ENCODE measurements at places on chromosomes 12 and 14.

- no peak for DNase-seq
These were observed 4.8 kb downstream of the ASCL4 start for GRCh38 chr12:107779077-107779831.

DNA sequence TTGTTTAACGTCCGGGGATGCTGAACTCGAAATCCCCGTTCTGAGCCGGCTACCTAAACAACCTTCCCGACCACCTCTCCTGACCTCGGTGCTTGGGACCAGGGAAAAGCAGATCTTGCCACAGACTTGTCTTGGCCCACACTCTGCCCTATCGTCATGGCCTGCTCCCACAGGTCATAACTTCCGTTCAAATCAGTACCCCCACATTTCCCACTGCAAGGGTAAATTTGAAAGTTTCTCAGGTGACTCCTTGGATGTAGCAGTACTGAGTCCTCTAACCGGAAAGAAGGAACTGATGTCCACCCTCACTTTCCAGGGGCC is 612 bp upstream of the RBM23 start:
- no peak for DNase-seq

DNA sequence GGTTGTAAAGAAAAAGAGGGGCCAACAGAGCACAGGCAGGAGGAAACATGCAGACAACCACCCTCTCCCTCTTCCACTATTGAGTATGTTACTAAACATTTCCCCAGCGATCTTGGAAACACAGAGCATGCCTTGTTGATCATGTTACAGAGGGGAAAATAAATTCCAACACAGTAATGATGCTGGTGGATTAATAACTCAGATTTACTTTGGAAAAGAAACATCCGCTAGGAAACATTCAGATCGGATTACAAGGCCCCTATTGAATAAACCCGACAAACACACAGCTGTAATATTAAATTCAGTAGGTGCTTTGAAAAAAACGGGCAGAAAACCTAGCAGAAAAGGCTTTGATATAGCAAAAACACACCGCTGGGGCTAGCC is 5.4 kb downstream of the BMP4 start:
- DNase-seq: no peak

GRCh38 chr12:56188778-56189098 is 545 bp downstream of the SMARCC2 start:
- peak; percentile 7 for DNase-seq

DNA sequence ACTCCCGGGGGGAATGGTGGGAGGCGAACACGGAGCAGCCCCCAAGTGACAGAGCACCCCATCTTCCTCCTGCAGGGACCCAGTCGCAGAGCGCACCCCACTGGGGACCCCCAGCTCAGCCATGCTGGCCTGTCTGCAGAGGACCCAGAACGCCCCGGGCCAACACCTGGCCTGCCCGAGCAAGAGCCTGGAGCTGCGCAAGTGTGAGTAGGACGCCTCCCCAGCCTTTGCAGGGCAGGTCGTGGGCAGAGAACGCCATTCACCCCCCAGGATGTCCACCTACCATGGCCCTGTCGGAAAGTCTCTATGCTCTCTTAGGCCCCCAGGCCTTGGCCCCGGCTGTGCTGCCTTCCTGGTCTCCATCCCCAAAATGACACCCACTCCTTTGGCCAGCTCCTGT is 30.4 kb downstream of the FAM222A start:
- no peak for DNase-seq

DNA sequence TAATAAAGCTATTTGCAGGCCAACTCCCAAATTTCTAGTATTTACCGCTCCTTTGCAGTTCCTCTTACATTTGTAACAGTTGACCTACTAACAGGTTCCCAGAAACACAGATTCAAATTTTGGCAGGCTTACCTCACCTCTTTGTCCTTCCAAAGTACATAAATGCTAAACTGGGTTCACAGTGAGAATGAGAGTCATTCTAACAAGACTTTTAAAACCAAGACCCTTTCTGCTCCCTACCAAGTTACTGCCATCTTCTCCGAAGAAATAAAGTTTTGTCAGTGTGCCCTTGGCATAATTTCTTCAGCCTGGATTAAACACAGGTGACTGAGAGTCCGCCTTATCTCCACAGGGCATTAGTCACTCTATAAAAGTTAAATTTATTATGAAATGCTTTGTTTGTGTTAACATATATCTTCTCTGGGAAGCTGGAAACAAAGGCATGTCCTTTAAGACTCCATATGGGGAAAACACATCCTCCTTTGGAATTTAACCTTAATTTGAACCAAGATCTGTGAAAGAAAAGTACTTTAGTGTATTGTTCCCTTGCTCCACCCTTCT is 28.2 kb downstream of the FOXA1 start:
- no peak for DNase-seq

DNA sequence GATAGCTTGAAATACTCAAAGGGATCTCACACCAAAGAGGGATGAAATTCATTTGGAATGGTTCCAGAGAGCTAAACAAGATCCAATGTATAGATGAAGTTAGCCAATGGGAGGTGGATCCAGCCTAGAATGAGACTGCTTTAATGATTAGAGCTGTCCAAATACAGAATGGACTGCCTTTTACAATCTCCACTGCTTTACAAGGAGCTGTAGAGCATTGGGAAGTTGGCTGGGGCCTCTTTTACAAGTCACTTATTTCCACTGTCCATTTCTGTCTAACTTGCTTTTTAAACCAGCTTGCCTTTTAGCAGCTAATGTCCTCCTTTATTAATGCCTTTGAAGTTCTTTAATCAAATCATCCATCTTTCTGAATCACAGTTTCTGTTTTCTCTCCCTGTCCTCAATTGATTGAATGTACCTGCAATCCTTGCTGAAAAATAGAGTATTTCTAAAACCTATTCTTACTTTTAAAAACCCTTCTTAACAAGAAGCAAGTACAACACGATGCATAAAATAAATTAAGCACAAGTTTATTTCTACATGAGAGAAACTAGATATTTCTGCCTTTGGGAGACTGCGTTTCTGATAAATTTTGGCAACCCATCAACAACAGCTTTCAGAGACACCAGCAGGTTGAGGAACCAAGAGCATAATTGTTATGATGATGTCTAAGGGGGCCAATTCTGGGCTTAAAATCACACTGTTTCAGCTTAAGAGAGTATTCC is 3.4 kb upstream of the ATP2A2 start:
- DNase-seq: no peak

DNA sequence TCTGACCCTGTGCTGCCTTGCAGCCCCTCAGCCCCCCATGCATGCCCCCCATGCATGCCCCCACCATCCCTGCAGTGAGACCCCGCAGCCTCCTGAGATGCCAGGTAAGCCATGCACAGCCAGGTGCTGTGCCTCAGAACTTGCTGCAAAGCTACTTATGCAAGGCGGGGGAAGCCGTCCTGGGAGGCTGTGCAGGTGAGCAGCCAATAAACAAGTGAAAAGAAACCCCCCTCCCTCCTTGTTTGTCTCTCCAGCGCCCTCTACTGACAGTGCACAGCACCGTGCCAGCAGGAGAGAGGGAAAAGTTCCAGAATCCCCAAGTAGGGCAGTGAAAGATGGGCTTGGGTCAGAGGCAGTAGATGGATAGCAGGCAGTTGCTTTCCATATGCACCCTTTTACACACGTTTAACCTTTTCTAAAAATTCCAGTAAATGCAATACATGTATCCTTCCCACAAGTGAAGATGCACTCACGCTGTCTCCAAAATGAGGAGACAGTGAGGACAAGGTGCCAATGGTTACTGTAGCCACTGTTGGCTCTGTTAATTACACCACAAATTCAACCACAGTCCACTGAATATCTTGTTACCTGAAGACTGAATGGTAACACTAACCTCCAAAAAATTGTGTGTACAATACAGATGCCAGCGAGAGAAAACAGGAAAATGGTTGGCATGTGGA is 18.0 kb downstream of the TNFAIP2 start:
- DNase-seq: no peak

DNA sequence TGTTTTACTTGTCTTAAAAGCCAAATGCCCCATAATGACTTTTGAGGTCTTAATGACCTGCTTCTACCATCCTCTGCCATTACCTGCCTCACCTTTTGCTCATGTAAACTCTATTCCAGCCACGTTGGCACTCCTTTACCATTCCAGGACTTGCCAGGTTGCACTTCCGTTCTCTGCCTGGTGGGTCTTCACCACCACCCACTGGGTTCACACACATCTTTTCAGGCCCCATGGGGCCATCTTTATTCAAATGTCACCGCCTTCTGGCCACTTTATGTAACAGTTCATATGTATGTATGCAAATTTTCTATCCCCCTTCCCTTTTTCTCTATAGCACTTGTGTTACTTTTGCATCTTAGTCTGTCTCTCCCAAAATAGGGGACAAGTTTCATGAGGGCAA is 57.7 kb downstream of the ATP2A2 start:
- no peak for DNase-seq

GRCh38 chr12:112611908-112612307 is 179.6 kb upstream of the RPH3A start:
- no peak for DNase-seq

DNA sequence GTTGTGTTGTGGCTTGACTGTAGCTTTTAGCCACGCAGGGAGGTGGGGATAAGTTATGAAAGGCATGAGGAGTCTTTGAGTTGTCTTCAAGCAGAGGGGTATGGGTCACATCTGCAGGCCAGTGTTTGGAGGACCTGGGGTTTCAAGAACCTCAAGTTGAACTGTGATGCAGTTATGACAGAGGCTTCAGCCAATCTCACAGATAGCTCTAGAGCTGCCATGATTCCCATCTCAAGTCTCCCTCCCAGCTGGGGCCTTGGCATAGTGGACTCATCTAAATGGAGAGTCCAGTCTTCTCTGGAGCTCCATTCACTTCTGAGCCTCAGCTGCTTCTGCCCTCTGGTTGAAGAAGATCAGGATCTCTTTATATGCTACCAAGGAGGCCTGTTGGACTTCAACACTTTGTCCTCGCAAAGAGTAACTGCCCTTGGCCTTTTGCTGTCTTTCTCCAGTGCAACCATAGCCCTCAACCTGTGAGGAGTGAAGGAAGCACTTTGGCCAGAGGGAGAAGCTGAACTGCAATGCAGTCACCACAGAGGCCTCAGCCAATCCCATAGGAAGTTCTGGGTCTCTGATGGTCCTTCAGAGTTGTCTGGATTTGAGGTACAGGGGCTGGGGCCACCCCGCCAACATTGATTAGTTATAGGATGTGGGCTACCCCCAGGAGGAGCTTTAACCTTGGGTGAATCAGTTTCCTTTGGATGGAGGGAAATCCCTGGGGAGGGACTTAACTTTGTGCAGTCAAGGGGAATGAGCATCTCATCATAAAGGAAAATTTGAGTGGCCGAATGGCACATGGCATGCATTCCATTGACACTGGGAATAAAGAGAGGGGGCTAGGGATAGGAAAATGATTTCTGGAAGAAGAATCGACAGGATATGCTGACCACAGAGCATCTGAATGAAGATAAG is 230.5 kb downstream of the PCNX1 start:
- no peak for DNase-seq

DNA sequence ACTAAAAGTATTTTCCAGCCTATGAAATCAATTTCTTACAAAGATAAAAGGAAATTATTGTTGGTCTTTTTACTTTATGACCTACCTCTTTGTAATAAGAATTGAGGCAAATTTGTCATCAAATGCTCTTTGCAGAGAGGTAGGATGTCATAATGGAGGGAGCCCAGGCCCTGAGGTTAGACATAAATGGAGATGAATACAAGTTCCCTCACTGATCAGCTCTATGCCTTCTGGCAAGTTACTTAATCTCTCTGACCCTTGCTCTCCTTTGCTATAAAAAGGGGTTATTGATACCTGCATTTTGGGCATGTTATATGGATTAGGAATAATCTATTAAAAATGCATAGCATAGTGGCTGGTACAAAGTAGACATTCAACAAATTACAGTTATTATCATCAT is 146.9 kb upstream of the KRR1 start:
- no peak for DNase-seq

- no peak for DNase-seq
These were observed 596.8 kb downstream of the SOX5 start for GRCh38 chr12:23352670-23353069.

GRCh38 chr14:83085725-83086124 is 1552.1 kb upstream of the SEL1L start:
- DNase-seq: no peak

GRCh38 chr14:52299692-52300278 is 14.3 kb upstream of the PTGER2 start:
- no peak for DNase-seq

- DNase-seq: no peak
These were observed 91.9 kb upstream of the DHRS4 start for GRCh38 chr14:23861666-23862065.

GRCh38 chr14:52898496-52898895 is 52.4 kb downstream of the FERMT2 start:
- DNase-seq: no peak

DNA sequence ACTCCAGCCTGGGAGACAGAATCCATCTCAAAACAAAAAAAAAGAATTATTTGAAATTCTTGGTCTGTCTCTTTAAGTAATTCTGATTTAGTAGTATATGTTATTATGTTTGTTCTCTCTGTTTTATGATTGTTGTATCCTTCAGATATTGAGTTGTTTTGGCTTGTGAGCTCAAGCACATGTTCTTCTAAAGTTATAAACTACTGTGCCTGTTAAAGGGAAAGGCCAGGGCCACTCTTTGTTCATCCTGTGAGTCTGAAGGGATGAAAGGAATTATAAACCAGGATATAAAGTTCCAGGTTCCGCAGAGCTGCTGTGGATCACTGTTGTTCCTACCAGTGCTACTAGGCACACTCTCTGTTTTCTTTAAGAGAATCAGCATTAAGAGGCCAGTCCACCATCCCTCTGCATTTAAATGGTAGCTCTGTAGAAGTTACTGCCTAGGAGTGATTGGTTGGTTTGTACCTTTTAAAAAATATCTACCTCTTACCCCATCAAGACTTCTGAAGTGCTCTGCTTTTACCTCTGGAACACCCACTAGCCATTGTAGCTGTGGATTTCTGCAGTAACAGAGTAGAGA is 14.1 kb downstream of the TMTC3 start:
- DNase-seq: no peak

DNA sequence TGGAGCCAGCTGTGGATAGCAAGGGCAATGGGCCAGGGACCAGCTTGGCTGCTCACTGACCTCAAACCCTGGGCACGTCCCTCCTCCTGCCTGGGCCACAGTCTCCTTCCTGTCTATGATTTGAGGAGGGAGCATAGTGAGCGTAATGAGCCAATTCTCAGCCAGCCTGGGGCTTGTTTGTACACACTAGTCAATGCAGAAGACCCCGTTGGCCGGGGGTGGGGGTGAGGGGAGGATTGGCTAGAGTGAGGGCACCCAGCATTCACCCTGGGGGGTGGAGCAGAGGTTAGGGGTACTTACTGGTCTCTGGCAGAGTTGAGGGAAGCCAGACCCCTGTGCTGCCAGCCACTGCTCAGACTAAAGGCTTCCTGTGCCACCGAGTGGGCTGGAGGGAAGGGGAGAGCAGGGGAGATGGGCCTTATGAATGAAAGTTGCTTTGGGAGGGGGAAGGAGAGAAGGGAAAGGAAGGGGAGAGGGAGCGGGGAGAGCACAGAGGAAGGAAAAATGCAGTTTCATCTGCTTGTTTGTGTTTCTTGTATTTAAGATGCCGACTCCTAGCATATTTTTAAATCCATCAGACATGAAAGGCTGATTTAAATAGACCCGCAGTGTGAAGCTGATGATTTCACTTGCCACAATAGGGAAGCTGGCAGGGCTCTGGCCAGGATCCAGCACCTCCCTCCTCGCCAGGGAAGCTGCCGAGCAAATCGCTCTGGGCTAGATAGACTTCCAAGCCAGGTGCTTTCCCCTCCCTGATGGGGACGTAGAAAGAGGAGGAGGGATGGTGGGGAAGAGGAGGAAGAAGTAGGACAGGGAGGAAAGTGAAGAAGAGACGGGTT is 114.0 kb downstream of the PRMT8 start:
- no peak for DNase-seq

GRCh38 chr14:31993521-31993951 is 83.6 kb upstream of the ARHGAP5 start:
- DNase-seq: no peak

GRCh38 chr12:52873832-52874572 is 25.2 kb upstream of the KRT78 start:
- DNase-seq: peak; percentile 70
